IPS DF 19.7 (cell line): ENCODE measurements at places on chromosomes 16 and 17.

- DNase-seq, result no peak
Measured at GRCh38 chr17:1764284-1764683, 2.4 kb downstream of the SERPINF1 start.

DNA sequence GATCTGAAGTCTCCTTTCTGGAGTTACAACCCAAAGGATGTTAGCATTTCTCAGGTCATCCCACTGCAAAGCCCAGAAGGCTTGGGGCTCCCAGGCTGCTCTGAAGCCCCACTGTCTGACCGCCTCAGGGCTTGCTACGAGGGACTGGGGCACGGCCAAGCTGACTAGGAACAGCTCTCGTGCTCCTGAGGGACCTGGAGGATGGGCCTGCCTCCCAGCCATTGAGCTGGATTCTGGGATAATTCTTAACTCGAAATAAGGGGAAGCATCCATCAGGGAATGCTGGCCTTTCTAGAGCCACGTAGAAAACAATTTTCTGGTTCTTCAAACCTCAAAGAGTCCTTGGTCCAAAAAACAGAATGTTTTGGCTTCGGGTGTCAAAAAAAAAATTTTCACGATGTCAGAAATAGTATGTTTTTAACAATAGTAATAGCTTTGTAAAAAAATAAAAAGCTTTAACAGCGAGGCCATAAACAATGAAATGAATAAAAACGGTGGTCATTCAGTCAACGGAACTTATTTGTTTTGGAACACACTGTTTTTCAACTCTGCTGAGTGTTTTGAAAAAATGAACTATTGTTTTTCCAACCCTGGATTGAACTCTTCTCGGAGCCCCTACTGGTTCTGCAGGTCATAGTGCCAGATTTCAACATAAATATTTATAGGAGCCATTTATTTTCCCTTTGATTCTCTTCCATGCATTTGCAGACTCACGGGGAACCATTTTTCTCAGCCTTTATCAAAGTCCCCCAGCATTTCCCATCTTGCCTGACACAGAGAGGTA, 16.4 kb upstream of the HERPUD1 start:
- DNase-seq, result no peak

- no peak for DNase-seq
Measured at GRCh38 chr17:55348749-55349354, 72.8 kb downstream of the MMD start.

GRCh38 chr16:86073763-86074493, 175.0 kb downstream of the IRF8 start:
- DNase-seq, result no peak

GRCh38 chr16:51306886-51307595, 156.0 kb upstream of the SALL1 start:
- no peak for DNase-seq

- no peak for DNase-seq
Measured at GRCh38 chr16:24013864-24014645, 178.3 kb downstream of the PRKCB start.
